ENCODE measurements at places on chromosomes 12 and 14.

- DNase-seq = no peak
Observed at GRCh38 chr14:69432364-69432763, 33.9 kb downstream of the SLC39A9 start.

DNA sequence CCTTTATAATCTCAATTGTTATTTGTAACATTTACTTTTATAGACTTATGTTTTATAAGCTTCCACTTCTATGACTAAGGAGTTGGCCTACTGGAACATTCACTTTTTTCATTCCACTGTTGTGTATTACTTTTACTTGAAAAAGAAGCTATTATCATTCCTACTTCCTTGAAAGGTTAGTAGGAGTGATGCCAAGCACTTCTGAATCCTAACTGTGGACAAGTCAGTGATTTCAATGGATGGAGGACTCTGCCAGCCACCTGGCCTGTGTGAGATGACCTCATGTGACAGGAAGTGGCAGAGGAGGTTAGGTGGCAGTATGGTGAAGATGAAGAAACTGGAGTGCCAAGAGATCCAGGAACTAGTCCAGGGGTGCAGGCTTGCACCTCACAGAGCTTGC, 46.0 kb downstream of the TECPR2 start:
- no peak for DNase-seq

- no peak for DNase-seq
Observed at GRCh38 chr14:27002179-27002578, 404.3 kb upstream of the NOVA1 start.

- DNase-seq = no peak
Observed at GRCh38 chr12:98721204-98721702, 76.2 kb downstream of the APAF1 start.

DNA sequence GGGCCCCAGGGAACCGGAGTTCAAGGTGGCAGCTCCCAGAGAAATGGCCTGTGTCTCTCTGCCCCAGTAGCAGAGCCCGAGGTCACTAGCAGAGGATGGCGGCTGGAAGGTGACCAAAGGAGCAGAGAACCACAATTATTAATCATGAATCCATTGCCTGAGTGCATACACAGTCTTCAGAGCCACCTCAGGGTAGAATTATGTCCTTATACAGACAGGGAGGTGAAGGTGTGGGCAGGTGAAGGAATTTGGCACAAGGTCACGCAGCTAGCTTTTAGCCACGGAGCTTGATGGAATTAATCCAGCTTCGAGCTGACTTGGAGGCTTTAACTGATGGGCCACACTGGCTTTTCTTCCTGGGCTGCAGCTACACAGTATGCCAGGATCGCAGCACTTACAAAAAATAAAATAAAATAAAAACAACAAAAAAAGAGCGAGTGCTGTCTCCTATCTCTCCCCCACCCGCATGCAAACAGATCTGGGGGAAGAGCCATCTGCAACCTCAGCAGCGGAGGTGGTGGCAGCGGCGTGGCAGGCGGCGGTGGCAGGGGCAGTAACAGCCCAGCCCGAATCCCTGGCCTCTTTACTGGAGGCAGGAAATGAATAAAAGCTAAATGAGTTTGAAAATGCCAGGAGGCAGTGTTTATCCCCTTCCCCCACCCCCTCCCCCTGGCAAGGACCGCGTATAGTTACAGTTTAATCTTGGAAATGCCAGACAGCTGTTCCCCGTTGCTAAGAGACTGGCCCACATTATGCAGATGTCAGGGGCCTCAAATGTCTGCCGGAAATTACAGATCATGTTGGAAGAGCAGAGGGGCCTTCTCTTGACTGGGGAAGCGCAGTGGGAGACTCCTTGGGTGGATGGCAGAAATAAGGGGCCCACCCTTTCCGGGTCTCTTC, 93.5 kb downstream of the LRRC74A start:
- no peak for DNase-seq

- no peak for DNase-seq
Observed at GRCh38 chr14:24399447-24399822, 632 bp downstream of the NYNRIN start.

- DNase-seq = no peak
Observed at GRCh38 chr14:53376064-53376463, 222.9 kb upstream of the DDHD1 start.
